ENCODE measurements at places on chromosomes 13 and 19. TPM values are rescaled to one million over a fixed set of nuclear protein-coding genes. Genes with fewer than 3 reads are reported as not detected.

GRCh38 chr13:74191410-74191809 lies 57.2 kb upstream of the KLF12 start:
- DNase-seq: no peak

DNA sequence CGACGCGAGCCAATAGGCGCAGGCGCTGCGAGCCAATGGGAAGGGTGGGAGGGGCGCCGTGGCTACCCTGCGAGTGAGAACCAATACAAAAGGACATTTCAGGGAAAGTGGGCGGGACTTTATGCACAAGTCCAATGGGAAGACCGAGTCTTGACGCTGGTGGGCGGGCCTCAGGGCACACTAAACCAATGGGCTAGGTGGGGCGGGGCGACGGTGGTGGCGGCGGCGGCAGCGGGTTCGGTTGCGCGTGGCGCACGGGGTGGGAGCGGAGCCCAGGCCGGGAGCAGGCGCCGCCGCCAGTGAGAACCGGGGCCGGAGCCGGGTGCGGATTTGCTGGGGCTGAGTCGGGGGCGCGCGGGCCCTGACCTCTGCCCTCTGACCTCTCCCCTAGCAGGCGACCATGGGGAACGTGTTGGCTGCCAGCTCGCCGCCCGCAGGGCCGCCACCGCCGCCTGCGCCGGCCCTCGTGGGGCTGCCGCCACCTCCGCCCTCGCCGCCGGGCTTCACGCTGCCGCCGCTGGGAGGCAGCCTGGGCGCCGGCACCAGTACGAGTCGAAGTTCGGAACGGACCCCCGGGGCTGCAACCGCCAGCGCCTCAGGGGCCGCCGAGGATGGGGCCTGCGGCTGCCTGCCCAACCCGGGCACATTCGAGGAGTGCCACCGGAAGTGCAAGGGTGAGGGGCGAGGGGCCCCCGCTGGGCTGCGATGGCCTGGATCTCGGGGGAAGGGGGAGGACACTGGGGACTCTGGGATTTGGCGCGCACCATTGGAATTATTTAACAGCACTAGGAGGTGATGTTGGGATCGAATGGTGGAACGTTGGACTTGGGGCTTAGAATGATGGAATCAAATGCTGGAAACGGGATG lies at the start of gene TOMM40:
TOMM40 (plus strand) TSS at position 239 of the 867 bp plus-strand sequence; CDS start at position 401, 162 bp downstream.
- DNase-seq: peak; percentile 97

PSG3 gene
- total RNA-seq: not detected

GRCh38 chr13:27622881-27623280 lies 1.2 kb downstream of the POLR1D start:
- no peak for DNase-seq

DNA sequence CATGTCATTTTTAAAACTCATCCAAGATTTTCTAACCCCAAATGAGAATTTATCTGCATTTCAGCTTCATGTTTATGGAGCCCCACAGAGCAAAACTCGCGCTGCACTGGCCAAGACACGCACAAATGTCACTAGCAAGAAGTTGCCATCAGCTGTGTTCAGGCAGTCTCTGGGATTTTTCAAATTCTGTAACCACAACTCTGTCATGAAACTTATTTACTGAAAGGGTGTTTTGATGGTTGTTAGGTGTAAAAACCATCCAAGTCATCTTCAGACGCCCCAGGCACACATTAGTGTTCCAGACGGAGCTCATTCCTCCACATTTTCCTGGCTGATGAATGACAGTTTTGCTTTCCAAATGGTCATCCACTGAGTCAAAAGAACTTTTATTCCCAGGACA lies 63.4 kb downstream of the SLC7A1 start:
- DNase-seq: no peak

GJB6 gene
- 5.1 TPM for total RNA-seq

- DNase-seq: no peak
These were observed 9.6 kb upstream of the LYPD5 start for GRCh38 chr19:43811837-43812236.

DNA sequence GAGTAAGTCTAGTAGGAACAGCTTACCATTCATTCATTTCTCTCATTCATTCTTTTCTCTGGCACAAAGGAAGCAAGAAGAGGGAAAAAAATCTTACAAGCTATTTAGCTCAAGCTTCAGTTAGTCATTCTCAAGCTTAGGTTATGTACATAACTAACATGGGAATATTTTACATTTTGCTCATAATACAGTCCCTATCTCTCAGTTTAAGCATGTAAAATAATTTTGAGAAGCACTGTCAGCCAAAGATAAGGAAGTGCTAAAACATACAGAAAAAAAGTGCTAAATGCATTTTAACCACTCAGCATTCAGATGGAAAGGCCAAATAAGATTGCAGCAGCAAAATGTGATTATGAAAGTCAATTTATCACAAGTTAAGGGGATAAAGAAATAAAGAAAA lies 7.9 kb downstream of the RBM26 start:
- DNase-seq: no peak

Data from activated naive CD8-positive, alpha-beta T cell treated with anti-CD3 and anti-CD28 coated beads, Interleukin-2, amount 10 ng/mL, durations not matched to agents 7 days and 5 days (primary cell).